ENCODE measurements at places on chromosomes 2 and 18.
A peak's percentile ranks its signal among the peaks of the same experiment; 100 is the strongest.

DNA sequence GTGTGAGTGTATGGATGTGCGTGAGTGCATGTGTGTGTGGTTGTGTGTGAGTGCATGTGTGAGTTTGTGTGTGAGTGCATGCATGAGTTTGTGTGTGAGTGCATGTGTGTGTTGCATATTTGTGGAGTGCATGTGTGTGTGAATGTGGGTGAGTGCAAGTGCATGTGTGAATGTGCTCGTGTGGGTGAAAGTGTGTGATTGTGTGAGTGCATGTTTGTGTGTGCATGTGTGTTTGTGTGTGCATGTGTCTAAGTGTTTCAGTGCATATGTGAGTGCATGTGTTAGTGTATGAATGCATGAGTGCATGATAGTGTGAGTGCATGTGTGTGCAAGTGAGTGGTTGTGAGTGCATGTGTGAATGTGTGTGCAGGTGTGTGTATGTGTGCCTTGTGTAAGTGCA lies 343.4 kb upstream of the SALL3 start:
- no peak for DNase-seq

DNA sequence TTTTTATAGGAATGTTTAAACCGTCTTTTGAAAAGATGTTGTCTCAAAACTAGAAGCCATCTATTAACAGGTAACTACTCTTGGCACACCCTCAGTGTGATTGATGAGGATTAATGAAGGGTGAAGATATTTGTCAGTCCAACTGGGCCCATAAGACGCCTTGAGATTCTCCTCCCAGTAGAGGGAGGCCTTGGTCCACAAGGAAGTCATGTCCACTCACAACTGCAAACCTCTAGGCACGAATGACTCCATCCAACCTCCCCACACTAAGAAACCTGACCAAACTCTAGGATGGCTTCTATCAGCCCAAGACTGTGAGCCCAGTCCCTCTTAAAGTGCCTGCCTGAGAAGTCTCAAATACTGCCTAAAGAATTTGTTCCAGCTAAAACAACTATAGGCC lies 19.2 kb upstream of the GRP start:
- DNase-seq, result no peak

GRCh38 chr2:145119225-145119624 lies 599.3 kb upstream of the ZEB2 start:
- no peak for DNase-seq

- DNase-seq, result no peak
These were observed 91.5 kb downstream of the PID1 start for GRCh38 chr2:229179628-229180027.

GRCh38 chr2:6535572-6535971 lies 330.1 kb downstream of the CMPK2 start:
- no peak for DNase-seq

DNA sequence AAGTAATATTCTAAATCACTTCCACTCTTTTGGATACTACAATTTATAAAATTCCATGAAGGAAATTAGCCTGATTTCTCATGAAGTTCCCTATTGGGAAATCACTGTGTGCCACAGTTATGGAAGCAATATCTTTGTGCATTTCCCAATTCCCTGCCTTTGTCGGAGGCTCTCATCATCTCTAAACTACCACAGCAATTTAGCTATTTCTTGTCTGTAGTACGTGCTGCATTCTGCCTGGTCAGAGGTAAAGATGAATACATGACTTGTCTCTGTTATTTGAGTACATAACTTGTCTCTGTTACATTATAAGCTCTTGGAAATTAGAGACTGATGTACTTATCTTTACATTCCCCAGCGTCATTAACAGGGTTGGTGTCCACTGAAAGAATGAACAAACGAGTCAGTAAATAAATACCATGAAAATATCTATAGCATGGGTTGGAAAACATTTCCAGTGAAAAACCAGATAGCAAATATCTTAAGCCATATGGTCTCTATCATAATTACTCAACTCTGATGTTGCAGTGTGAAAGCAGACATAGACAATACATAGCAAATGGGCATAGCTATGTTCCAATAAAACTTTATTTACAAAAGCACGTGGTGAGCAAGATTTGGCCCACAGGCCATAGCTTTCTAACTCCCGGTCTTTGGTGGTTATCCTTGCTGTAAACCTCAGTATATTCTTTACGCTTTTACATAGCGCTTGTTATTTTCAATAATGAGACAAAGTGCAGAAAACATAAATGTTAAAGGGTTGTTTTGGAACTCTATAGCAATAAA lies 78.8 kb downstream of the BCL2 start:
- DNase-seq, result no peak

DNA sequence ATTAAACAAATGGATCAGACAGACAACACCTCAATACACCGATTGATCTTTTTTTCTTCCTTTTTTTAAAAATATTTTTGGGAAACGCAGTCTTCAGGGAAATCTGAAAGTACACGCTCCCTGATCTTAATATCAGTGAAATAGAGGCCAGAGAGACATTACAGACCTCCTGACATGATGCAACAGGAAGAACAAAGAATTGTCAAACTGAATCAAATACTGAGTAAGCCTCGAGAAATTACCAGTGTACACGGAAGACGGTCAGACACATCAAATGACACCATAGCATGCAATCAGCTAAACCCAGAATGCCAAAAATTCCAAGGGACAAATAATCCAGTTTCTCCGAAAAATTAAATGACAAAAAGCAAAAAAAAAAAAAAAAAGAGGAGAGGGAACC lies 80.2 kb upstream of the NFU1 start:
- no peak for DNase-seq

DNA sequence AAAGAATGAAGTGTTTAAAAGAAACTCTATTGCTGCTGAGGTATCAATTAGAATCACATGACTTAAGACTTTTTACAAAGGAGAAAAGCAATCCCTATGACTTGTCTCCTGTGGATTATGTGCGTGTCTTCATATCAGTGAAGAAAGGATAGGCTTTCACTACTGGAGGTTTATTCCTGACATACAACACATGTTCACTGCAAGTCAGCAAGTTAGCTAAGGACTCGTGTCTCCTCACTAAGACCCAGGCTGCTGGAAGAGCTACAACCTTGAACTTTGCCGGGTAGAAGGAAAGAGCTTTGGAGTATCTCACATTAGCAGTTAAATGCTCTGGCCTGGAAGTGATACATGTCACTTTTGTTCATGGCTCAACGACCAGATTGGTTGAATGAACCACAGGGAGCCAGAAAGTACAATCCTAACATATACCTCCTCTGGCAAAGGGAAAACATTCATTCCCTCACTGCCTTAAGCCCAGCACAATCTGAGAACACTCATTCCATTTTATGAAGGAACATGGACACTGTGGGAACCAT lies 215.3 kb downstream of the RNF152 start:
- DNase-seq, result no peak

DNA sequence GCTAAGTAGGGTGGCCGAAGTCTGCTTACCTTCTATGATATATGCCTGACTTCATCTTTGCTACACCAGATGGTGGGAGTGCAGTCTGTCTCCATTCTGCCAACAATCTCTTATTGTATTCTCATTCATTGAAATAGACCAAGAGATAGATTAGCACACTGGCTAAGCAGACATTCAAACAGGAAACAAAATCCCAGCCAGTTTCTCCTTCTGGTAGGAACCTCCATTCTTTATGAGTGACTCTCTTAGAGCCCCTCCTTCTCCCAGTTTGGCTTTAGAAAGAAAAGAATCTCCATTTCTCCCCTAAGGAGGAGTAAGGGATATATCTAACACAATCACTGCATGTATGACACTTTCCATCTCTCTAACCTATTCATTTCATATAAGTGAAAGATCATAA lies 118.9 kb upstream of the COL5A2 start:
- no peak for DNase-seq

DNA sequence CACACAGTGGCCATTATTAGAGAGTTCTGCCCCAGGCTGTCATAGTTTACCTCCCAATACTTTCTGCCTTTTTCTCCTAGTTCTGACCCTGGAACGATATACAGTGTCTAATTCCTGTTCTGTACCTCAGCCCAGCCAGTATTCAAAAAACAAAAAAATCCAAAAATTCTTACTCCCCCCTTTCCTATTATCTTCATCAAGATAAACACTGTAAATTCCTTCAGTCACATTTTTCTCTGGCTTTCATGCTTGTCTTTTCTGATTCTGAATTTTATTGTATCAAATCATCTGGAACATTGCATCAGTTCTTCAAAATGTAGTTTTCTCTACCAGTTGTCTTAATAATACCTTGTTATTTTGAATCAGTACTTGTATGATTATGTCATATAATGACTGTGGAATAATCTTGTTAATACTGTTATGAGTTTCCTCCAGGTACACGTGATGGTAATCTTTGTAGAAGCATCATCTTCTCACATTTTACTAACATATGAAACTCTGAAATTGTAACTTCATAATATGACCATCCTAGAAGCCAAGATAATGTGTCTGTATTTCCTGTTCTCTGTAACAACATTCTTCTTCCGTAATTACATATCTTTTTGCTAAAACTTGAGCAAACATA lies 79.0 kb upstream of the NOSTRIN start:
- no peak for DNase-seq

DNA sequence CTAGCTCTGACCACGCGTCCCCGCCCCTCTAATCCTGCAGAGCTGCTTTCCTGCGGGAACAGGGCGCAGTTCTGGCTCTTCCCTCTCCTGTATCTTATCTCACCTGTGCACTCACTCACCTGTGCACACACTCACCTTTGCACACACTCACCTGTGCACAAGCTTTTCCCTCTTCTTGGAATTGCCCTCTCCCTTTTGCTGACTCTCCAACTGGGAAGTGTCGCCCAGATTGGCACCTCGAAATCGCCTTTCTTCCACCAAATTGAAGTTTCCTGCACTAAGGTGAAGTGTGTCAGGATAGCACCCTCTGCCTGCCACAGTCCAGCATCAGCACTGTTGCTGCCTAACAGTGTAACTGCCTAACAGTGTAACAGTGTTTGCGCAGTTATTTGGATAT lies 566 bp upstream of the CMPK2 start:
- peak; percentile 29 for DNase-seq

GRCh38 chr2:45850558-45850957 lies 199.1 kb downstream of the PRKCE start:
- DNase-seq, result no peak

DNA sequence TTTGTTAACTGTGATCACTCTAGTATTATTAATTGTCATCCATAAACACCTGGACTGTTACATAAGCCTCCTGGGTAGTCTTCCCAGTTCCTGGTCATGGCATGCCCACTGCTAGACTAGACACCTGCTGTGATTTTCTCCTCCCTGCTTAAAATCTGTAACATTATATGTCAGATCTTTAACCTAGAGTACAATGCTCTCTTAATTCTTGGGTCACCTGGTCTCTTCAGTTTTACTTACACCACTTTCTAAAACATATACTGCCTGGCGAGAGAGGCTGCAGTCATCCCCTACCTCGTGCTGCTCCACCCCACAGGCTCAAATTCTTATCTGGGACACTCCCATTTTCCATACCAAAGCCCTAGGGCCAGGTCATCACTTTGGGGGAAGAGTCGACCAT lies 161.3 kb downstream of the CDH2 start:
- DNase-seq, result no peak

- no peak for DNase-seq
These were observed 127.6 kb upstream of the HS6ST1 start for GRCh38 chr2:128446049-128446873.

DNA sequence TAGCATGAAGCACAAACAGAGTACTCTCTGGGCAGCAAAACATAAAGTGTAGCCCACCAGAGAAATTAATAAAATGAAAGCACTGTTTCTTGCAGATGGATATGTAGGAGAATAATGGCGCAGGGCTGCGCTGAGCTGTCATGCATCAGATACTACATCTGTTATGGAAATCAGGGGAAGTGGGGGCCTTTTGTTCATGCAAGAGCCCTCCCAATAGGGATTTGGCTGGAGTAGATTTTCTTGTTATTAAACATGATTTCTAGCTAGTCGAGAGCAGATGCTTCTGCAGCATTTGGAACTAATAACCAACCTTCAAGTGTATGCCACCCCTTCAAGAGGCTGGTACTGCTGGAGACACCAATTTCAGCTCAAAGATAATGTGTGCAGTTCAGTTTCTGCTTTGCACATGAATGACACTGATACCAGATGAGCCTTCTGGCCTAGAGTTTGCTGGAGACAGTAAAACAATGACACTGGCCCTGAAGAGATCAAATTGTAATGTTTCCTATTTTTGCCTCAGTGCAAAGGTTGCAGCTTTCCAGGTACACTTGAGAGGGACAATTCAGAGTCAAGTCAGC lies 58.0 kb downstream of the RND3 start:
- DNase-seq, result no peak

- DNase-seq, result no peak
These were observed 314.6 kb upstream of the VWC2L start for GRCh38 chr2:214096208-214096715.

GRCh38 chr2:236703373-236703709 lies 133.7 kb downstream of the ACKR3 start:
- DNase-seq, result no peak

DNA sequence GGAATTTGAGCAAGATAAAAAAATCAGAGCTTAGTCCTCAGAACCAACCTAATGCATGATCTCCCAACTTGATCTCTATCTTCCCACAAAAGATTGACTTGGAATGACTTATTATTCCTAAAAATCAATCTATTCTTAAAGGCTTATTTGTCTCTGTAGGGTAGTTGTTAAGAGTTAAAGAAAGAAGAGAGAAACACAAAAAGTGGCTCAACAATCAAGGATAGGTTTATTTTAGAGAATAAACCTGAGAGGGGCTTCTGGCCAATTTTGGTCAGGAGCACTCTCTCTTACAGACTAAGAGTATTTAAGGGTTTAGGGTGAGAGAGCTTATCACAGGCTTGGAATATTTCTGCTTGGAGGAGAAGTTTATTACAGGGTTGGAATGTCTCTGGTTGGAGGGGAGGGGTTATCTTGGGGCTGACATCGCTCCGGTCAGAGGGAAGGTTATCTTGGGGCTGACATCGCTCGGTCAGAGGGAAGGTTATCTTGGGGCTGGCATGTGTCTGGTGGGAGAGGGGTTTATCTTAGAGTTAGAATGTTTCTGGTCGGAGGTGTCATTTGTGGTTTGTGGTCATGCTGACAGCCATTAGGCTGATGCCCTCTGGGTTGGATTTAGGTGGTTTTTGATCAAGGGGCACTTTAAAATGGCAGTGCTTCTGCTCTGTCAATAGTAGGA lies 2.4 kb upstream of the MFF start:
- no peak for DNase-seq

GRCh38 chr18:42025491-42025890 lies 70.5 kb downstream of the PIK3C3 start:
- no peak for DNase-seq
